ENCODE measurements at places on chromosomes 11 and 22.

GRCh38 chr22:36985211-36985889 is 33.9 kb downstream of the TST start:
- no peak for DNase-seq

DNA sequence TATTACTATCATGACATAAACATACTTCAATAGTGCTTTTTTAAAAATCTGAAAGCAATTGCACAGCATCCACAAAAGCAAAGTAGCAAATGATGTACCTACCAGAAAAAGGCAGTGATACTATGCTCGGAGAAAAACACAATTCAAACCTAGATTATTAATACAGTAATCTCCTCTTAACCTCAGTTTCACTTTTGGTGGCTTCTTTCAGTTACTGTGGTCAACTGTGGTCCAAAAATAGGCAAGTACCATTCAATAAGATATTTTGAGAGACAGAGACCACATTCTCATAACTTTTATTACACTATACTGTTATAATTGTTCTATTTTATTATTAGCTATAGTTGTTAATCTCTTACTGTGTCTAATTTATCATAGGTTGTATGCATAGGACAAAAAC is 20.8 kb downstream of the KCNA4 start:
- no peak for DNase-seq

GRCh38 chr11:17533778-17534415 is 10.3 kb downstream of the USH1C start:
- no peak for DNase-seq

GRCh38 chr11:83520849-83521248 is 234.7 kb upstream of the CCDC90B start:
- DNase-seq, result no peak

DNA sequence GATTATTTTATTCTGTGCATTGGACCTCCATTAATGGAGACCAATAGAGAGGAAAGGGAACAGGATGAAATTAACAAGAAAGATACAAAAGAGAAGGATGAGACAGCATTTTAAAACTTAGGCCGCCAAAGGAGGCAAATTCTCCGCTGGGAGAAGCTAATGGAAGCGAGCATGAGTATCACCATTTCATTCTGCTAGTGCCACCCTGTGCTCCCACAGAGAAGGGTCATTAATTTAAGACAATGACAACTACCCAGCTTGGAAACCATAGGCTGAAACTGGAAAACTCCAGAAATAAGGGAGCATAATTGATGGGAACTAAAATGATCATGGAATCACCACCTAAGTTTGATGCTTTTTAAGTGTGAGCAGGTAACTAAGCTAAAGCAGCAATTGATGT is 69.2 kb downstream of the SLC36A4 start:
- DNase-seq, result no peak

GRCh38 chr11:11261629-11262028 is 91.4 kb downstream of the CSNK2A3 start:
- no peak for DNase-seq

DNA sequence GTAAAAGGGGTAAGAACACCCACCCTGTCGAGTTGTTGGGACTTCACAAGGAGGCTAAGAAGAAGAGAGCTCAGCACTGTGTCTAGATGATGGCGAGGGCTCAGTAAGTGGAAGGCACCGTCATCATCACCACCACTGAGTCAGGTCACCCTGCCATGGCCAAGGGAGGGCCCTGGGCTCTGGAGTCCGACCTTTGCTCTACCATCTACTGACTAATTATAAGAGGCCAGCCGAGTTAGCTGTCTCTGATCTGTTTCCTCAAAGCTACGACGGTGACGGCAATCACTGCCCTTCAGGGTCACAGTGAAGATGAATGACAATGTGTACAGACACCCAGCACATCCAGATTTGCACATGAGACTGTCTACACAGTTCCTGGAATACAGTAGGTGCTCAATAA is 29.3 kb downstream of the KIAA0930 start:
- no peak for DNase-seq

DNA sequence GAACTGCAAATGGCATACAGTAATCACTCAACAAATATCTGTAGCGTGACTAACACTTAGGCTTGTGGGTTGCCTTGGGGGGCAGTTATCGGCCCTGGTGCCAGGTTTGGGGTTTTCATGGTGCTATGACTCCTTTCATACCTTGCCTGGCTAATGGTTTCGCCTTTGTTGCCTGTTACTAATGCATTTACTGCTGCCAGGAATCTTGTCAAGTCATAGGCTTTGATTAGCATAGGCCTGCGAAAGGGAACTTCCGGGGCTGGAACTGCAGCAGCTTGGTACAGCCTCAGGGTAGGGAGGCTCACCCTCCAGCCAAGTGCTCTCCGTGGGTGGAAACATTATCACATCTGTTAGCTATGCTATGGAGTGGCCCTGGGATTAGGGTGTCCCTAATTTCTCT is 13.2 kb downstream of the SLC25A18 start:
- DNase-seq, result peak; percentile 17

- DNase-seq, result no peak
Observed at GRCh38 chr22:42717197-42717928, 3.3 kb downstream of the A4GALT start.

DNA sequence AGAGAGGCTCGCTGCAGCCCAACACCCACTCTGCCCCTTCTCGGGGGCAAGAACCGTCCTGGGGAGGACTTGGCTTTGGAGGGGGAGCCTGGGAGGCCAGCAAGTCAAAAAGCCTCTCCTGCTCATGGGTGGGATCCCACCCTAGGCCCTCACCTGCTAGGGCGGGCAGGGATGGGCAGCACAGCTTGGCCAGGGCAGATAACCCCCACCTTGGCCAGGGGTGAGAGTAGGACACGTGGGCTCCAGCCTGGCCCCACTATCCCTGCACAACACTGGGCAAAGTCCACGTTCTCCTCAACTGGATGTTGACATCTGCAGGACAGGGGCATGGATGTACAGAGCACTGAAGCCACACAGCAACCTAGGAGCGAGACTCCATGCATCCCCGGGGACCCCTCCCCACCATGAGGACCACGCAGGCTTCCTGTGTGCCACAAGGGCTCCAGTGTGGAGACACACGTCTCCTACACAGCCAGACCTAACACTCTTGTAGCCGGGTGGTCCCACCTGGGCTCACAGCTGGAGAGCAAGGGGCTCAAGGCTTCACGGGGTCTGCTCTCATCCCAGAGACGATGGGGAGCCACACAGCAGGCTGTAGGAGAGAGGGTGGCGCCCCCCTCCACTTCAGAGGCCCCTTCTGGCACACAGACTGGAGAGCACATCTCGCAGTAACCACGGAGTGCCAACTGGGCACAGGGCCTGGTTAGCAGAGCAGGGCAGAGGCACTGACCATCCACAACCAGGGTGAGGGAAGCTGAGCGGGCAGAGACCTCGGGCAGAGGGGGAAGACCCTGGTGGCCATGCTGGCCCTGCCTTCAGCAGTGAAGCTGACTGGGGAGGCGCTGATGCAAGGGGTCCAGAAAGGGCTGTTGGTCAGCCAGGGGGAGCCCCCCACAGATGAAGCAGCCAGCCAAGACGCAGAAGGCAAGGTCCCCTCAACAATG is 171.1 kb downstream of the CRYBB2 start:
- DNase-seq, result no peak

GRCh38 chr22:43300891-43301676 is 42.1 kb downstream of the SCUBE1 start:
- DNase-seq, result no peak

DNA sequence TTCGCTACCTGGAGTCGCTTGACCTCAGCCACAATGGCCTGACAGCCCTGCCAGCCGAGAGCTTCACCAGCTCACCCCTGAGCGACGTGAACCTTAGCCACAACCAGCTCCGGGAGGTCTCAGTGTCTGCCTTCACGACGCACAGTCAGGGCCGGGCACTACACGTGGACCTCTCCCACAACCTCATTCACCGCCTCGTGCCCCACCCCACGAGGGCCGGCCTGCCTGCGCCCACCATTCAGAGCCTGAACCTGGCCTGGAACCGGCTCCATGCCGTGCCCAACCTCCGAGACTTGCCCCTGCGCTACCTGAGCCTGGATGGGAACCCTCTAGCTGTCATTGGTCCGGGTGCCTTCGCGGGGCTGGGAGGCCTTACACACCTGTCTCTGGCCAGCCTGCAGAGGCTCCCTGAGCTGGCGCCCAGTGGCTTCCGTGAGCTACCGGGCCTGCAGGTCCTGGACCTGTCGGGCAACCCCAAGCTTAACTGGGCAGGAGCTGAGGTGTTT is 12.8 kb downstream of the TSKU start:
- no peak for DNase-seq

DNA sequence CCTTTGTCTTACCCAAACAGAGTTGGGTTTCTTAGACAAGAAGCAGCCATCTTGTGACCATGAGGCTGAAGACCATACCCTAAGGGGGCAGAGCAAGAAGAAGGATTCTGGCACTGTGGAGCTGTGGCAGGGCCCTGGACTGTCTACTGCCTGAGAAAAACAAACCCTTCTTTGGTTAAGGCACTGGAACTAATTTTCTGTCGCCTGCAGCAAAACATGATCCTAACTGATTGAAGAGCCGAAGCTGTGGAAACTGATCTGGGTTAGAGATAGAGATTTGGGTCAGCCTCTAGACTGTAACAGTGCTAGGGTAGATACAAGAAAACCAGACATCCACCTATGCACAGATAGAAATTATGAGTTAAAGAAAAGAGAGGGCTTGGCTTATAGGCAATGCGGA is 11.3 kb upstream of the ACER3 start:
- DNase-seq, result no peak

Data from HS-27A (cell line).